Fibroblast of skin of back (primary cell): ENCODE measurements at places on chromosomes 3 and 15.

DNA sequence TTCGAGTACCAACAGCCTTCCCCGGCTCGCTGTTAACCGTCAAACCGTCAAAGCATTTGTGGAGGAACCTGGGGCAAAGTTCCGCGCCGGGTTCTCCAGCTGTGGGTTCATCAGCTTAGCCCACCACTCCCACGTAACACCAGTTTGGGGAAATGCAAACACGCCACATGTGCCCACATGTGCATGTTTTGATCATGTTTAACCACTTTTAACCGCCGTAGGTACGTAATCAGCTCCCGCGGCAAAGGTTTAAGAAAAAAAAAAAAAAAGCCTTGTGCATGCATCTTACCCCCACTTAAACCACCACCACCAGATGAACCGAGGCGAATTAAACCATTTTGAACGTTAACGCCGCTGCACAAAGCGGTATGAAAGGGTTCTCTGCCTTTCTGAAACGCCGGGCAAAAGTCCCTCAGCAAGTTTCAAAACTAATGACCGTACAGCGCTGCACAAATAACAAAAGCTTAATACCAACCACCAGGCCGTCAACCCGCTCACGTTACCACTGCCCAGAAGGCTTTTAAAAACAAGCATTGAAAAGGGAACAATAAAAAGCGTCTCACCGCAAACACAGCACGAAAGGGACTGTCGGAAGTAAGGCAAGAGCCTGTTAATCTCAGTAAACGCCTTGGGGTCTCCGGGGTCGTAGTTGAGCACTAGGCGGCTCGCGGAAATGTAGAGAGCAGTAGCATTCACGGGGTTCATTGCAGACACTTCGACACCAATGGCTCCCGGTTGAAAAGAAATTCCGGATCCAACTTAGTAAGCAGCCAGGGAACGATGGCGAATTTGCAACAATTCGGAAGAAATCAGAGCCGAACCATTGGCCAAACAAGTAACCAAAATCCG, 1.5 kb downstream of the MSL2 start:
- peak; percentile 26 for DNase-seq

DNA sequence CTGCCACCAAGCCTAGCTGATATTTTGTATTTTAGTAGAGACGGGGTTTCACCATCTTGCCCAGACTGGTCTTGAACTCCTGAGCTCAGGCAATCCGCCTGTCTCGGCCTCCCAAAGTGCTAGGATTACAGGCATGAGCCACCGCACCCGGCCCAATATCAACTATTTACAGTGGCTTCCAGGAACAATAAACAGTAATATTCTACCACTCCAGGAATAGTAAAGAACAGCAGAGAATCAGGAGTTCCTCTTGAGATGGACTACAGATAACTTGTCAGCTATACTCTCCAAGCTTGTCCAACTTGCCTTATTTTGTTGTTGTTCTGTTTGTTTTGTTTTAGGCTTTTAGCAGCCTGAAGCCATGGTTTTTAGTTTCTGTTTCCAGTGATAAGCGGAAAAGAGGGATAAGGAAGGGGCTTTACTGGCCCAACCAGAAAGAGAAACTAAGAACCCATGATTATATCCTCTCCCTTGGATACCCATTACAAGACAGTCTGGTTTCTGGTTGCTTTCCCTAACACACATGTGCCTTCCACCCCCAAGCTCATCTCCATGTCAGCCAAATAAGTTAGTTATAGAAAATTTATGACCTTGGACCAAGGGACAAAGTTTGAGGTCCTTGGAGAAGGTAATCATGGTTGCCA, 36.7 kb downstream of the ARHGEF3 start:
- no peak for DNase-seq

DNA sequence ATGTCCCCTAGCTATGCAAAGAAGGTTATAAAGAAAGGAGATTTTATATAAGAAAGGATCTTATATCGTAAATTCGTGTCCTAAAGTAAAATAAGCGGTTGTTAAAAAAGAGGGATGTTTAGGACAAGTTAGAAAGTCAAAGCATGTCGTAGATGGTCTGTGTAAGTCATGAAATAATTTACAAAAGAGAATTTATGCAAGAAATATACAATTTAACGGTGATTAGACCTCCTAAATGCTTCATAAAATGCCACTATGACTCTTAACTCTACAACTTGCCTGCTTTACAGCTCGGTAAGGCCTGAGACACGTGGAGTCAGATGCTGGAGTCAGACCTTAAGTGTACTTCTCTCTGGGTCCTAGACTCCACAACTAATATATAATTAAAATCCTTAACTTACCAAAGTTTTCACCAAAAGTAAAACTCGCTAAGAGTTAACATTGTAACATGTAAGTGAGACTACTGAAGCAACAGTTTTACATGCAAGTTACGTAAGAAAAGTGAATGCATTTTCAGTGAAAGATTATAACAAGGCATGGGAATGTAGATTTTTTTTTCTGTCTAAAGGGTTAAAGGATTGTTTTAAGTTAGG, 13.3 kb upstream of the SRPRB start:
- peak; percentile 9 for DNase-seq

- no peak for DNase-seq
Observed at GRCh38 chr3:17307887-17308286, 423.1 kb downstream of the PLCL2 start.

DNA sequence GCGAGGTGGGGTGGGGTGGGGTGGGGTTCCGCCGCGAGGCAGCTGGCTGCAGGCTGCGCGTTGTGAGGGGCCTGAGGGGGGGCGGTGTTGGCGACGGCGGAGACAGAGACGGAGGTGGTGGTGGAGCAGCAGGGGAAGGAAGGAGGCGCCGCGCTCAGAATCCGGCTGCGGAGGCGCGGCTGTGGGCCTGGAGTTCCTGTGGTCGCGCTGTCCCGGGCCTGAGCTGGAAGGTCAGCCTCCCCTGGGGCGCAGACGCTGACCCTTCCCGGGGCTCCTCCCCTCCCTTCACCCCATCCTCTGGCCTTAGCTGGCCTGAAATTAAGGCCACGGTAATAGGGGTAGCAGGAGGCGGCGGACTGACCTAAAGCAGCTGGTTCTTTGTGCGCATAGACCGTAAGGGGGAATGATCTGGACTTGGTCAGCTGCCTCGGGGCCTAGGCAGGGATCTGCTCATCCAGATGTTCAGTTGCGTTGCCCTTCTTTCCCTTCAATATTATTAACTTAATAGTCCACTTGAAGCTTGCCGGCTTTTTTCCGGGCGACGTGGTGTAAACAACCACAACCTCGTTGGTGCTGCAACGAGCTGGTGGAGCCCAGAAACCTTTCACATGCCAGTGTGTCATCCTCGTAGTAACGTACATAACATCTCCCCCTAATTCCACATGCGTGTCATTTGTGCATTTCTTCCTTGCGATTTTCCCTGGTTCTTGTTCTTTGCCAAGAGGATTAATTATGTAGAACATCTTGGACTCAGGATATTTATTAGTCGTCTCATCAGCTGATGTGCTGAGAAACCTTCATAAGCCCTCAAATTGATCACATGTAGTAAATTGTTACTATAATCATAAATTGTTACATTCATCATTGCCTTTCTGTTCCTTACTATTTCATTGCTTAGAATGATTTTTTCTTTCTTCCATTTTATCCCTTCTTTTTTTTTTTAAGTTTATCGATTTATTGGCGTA, 626 bp downstream of the SEC62 start:
- DNase-seq, result peak; percentile 46
